AG09309 (cell line): ENCODE measurements at places on chromosomes 11 and 22.

DNA sequence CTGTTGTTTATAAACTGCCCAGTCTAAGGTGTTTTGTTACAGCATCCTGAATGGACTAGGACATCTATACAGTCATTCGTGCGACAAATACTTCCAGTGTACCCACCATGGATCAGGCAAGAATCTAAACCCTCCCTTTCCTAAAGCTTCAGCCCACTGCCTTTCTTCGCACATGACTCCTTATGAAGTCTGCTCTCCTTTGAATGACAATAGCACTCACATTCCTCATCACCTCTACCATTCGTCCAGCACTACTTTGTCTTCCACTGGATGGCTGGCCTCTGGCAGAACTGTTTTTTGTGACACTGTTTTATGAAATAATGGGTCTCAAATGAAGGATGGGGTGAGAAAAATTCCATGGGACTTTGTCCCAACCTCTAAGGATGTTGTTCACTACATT is 89.8 kb upstream of the LIN7C start:
- no peak for DNase-seq

DNA sequence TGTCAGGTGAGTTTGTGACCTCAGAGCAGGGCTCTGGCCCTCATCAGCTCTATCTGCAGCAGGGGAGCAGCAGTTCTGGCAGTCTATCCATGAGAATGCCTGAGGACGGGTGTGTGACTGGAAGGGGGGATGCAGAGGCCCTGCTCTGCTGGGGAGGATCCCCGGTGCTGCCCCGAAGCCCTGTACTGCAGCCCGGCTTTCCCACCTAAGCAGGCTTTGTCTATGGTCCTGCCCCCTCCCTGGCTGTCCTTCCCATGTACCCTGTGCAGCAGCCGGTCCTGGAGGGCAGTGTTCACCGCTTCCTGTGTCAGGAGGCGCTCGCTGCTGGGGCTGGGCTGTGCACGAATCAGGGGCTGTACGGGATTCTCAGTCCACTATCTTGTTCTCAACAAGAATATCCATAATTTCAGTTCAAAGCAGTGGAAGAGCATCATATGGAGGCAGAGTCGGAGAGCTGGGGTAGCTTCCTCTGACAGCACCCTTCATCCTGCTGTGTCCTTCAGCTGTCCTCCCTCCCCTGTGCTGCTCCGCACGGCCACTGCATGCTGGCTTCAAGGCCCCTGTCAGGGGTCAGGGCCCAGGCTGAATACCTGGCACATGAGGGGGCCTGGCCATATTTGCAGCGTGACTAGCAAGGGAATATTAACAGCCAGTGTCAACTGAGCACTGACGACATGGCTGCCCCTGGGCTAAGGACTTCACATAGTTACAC is 125.2 kb downstream of the CTTN start:
- DNase-seq: no peak

GRCh38 chr11:88295028-88295427 is 42.5 kb downstream of the CTSC start:
- DNase-seq: no peak

- DNase-seq: no peak
These were observed 327.0 kb upstream of the CCDC90B start for GRCh38 chr11:83612891-83613766.

- DNase-seq: no peak
These were observed 74.6 kb upstream of the TEAD1 start for GRCh38 chr11:12599408-12600143.

DNA sequence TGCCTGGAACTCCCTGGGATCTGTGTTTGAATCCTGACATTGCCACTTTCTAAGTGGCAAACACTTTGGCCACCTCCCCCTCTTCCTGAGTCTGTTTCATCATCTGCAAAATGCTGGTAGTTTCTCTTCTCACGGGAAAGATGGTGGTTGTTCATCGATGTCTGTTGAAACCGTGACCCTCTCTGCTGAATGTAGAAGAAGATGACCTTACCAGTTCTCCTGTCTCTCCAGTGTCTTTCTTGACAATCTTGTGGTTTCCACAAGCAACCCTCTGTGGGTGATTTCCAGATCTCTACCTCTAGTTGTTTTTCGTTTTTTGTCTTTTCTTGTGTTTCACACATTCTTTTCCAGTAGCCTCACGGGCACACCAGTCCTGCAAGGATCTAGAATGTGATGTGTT is 27.5 kb downstream of the ZBTB16 start:
- DNase-seq: no peak

DNA sequence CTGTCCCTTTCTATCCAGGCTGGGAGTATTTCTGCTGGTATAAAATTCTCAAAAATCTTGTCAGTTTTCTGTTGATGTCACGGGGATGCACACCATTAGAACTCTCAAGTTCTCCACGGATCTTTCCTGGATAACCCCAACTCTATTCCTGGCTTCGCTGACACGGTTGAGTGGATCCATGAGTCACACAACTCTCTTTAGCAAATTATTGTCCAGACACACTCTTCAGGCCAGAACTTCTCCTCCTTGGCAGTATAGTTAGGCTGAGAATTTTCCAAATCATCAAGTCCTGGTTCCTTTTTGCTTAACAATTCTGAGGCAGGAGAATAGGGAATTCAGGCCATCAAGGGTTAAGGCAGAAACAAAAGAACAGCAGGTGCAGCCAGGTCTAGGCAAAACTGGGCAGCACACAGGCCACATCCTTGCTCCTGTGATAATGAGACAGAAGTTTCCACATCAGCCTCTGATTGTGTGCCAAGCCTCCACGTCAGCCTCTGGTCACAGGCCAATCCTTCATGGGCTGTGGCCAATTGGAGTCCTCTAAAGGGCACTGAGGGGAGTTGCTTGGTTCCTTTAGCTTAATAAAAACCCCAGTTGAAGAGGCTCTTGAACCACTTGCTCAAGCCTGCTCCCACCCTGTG is 5.7 kb upstream of the ACAT1 start:
- peak; percentile 55 for DNase-seq

- peak; percentile 44 for DNase-seq
These were observed 74.0 kb downstream of the ADAMTS15 start for GRCh38 chr11:130522284-130522961.
